PC-9 (cell line): ENCODE measurements at places on chromosomes 13 and 19. TPM values are rescaled to one million over a fixed set of nuclear protein-coding genes. Genes with fewer than 3 reads are reported as not detected.

SIAH3 gene
- not detected in 2 replicates for total RNA-seq

CABP5 gene
- total RNA-seq = not detected in 2 replicates

LILRA2 gene
- total RNA-seq = not detected in 2 replicates

ZNF547 gene
- 3.1 and 6.0 TPM in 2 replicates for total RNA-seq

TNNT1 gene
- total RNA-seq = 228 and 266 TPM in 2 replicates

ACP5 gene
- total RNA-seq = 3.5 and 6.6 TPM in 2 replicates

PRRG2 gene
- total RNA-seq = 16.2 TPM in 2 replicates

RCBTB2 gene
- 1.7 and 2.6 TPM in 2 replicates for total RNA-seq

DNA sequence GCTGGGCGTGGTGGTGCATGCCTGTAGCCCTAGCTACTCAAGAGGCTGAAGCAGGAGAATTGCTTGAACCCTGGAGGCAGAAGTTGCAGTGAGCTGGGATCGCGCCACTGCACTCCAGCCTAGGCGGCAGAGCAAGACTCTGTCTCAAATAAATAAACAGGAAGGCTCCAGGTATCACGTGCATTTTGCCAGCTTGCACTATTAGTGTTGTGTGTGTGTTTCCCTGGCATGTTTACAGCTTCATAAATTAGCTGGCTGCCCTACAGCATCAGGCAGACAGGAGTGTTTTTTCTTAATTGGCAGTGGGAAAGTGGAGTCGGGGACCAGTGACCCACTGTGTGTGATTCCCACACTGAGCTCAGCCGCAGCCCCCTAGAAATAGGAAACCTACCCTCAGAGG, 32.6 kb downstream of the SHISA2 start:
- peaks cover 8% of the 10 kb centered on the region; the same call in 1 of the 2 replicates for H3K4me1 ChIP-seq
- peaks cover 78% of the 10 kb centered on the region for H3K27me3 ChIP-seq
- no peak overlapping the region for H3K4me3 ChIP-seq
- no peak for DNase-seq

DNA sequence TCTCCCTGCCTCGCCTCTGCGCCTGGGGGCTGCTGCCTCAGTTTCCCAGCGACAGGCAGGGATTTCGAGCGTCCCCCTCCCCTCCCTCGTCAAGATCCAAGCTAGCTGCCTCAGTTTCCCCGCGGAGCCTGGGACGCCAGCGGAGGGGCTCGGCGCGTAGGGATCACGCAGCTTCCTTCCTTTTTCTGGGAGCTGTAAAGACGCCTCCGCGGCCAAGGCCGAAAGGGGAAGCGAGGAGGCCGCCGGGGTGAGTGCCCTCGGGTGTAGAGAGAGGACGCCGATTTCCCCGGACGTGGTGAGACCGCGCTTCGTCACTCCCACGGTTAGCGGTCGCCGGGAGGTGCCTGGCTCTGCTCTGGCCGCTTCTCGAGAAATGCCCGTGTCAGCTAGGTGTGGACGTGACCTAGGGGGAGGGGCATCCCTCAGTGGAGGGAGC, 722 bp upstream of the ICAM1 start:
- peak overlapping the region; percentile 25 for H3K27ac ChIP-seq
- H3K4me1 ChIP-seq = peaks cover 25% of the 10 kb centered on the region
- no peak for DNase-seq
- no peaks in the 10 kb centered on the region for H3K27me3 ChIP-seq
- H3K4me3 ChIP-seq = peak overlapping the region; percentile 64
- H3K36me3 ChIP-seq = no peaks in the 10 kb centered on the region

GRCh38 chr19:48239582-48240141, 16.1 kb downstream of the CARD8 start:
- no peak overlapping the region for H3K4me3 ChIP-seq
- peaks cover 7% of the 10 kb centered on the region for H3K4me1 ChIP-seq
- H3K27ac ChIP-seq = no peak overlapping the region
